ENCODE measurements at places on chromosomes 12 and 14. TPM values are rescaled to one million over a fixed set of nuclear protein-coding genes. Genes with fewer than 3 reads are reported as not detected.
A peak's percentile ranks its signal among the peaks of the same experiment; 100 is the strongest.

GRCh38 chr12:93777254-93777653, 100.1 kb downstream of the CRADD start:
- DNase-seq: peak; percentile 62

DNA sequence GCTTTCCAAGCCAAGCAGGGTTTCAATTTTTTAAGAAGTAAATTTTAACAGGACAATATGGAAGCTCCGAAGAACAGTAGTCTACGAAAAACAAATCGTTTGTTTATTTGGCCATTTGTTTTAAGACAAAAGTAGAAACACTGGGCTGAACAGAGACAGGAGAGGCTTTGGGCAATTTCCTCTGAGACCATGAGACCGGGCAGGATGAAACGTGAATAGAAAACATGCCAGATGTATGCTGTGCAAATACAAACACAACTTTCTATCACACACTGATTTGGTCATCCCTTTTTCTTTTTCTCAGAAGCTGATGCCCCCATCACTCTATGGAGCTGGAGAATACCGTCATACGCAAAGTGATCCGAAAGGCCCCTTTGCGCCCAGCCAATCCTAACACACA, 1111.1 kb downstream of the BCL11B start:
- no peak for DNase-seq

MUCL1 gene
- not detected for total RNA-seq

- peak; percentile 73 for DNase-seq
These were observed 54.5 kb upstream of the HECTD1 start for GRCh38 chr14:31261859-31262731.

GRCh38 chr12:90653040-90653439, 301.9 kb downstream of the CCER1 start:
- peak; percentile 6 for DNase-seq

- no peak for DNase-seq
These were observed 670 bp downstream of the DYRK2 start for GRCh38 chr12:67649261-67649569.

GRCh38 chr14:58455593-58456265, 28.2 kb downstream of the KIAA0586 start:
- peak; percentile 55 for DNase-seq

- DNase-seq: no peak
These were observed 476.5 kb upstream of the TBX3 start for GRCh38 chr12:115160271-115161128.

GRCh38 chr12:3177778-3178425, 100.7 kb downstream of the TSPAN9 start:
- no peak for DNase-seq

DNA sequence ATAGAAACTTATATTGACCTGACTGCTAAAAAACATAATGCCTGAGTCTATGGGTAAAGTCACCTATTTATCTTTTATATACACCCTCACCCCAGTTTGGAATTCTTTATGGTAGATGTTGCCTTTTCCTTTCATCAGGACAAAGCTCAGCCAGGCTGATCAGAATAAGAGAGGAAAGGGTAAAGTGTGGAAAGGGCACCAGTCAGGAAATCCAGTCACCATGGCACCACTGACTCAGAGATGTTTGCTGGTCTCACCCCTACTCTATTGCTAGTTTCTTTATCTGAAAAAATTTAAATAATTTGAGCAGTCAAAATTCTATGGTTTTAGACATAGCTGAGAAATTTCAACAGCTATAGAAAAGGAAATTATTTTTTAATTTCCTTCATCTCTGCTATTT, 49.2 kb upstream of the SSTR1 start:
- DNase-seq: no peak

DNA sequence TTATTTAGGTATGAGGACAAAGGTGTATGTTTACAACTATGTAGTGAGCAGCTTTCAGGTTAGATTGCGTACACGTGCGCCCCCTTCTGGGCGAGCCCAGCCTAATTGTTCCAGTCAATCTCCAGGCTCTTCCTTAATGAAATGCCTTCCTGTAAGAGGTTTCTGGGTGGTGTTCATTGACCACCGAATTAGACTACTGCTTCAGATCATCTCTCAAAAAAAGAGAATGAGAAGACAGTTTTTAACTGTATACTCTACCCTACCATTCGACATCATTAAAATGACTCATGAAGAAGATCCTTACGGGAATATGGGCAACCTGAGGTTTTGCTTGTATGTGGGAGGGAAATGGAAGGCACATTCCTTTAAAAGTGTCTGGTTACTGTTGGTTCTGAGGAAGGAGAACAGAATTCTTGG, 2.1 kb downstream of the LUM start:
- DNase-seq: peak; percentile 67

- no peak for DNase-seq
These were observed 5.4 kb downstream of the GAPDH start for GRCh38 chr12:6539707-6540134.

- no peak for DNase-seq
These were observed 182.0 kb downstream of the DAD1 start for GRCh38 chr14:22407033-22407432.

DNA sequence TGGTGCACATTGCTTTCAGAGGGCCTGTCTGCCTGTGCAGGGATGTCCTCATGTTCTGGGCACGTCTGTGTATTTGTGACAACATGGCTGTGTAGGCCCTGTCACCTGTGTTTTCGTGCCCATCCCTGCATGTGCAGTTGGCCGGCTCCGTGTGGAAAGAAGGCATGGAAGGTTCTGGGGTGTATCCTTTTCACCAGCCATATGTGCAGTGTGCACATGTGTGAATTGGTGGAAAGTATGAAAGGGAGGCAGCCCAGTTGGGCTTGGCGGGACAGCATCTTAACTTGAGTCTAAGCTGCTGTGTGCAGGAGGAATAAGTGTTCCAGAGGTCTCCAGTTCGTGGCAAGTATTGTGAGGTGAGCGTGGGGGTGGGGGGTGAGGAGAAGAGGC, 669 bp downstream of the TSPAN11 start:
- no peak for DNase-seq
